Skeletal muscle cell (primary cell): ENCODE measurements at places on chromosomes 16 and 17.
A peak's percentile ranks its signal among the peaks of the same experiment; 100 is the strongest.

DNA sequence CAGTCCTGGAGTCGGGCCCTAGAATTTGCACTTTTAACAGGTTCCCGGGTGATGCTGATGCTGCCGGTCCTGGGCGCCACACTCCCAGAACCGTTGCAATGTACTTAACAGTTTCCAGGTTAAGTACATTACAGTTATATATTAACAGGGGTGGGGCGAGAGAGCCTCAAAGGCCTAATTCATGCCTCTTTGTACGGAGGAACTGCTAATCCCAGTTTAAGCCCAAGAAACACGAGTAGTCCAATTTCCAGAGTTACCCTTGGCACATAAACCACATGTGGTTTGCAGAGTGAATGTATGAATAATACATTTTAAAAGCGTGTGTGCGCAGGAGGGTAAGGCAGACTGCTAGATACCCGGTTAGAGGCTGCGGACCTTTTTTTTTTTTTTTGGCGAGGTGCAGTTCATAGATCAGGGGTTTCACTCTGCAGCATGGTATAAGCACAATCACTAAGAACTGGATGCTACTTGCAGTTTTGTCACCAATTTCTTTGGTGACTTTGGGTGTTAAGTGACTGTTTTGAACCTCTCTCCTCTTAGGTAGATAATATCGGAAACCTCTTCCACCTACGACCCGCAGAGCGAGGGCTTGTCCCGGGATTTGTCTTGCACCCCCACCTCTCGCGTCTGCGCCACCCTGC is 713 bp downstream of the COX11 start:
- DNase-seq: no peak

DNA sequence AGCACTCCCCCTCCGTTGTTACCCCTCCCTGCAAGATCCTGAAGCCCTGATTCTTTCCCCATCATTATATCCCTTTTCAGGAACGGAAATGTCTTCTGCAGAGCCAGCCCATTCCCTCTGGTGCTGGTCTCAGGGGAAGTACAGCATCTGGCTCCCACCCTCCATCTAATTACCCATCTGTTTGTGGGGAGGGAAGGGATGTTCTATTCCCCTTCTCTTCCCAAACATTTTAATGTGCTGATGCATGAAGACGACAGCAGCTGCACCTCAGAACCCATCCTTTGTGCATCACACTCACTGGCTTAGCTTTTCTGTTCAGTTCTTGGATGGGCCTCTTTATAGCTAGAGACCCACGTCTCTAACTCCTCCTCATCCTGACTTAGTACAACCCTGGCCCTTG is 367.2 kb downstream of the CDH13 start:
- no peak for DNase-seq

DNA sequence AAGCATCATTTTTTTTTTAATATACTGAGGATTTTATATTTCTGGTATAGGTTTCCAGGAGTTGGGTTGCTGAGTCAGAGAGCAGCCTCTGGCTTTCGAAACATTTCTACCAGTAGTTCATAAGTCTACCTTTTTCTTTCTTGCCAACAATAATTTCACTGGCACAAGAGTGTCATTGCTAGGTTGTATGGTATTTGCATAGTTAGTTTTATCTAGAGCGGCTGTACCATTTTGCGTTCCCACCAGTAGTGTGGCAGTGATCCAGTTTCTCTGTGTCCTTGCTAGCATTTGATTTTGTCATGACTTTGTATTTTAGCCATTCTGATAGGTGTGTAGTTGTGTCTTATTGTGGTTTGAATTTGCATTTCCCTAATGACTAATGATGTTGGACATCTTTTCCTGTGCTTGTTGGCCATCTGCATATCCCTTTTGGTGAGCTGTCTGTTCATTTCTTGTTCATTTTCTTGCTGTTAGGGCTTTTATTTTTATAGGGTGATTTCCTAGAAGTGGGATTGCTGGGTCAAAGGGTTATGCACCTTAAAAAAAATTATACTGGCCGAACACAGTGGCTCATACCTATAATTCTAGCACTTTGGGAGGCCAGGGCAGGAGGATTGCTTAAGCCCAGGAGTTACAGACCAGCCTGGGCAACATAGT is 39.9 kb downstream of the SNX29 start:
- no peak for DNase-seq

GRCh38 chr17:41773190-41773588 is 13.3 kb downstream of the JUP start:
- peak; percentile 51 for DNase-seq

- no peak for DNase-seq
Observed at GRCh38 chr16:49567950-49568349, 194.3 kb downstream of the C16orf78 start.

DNA sequence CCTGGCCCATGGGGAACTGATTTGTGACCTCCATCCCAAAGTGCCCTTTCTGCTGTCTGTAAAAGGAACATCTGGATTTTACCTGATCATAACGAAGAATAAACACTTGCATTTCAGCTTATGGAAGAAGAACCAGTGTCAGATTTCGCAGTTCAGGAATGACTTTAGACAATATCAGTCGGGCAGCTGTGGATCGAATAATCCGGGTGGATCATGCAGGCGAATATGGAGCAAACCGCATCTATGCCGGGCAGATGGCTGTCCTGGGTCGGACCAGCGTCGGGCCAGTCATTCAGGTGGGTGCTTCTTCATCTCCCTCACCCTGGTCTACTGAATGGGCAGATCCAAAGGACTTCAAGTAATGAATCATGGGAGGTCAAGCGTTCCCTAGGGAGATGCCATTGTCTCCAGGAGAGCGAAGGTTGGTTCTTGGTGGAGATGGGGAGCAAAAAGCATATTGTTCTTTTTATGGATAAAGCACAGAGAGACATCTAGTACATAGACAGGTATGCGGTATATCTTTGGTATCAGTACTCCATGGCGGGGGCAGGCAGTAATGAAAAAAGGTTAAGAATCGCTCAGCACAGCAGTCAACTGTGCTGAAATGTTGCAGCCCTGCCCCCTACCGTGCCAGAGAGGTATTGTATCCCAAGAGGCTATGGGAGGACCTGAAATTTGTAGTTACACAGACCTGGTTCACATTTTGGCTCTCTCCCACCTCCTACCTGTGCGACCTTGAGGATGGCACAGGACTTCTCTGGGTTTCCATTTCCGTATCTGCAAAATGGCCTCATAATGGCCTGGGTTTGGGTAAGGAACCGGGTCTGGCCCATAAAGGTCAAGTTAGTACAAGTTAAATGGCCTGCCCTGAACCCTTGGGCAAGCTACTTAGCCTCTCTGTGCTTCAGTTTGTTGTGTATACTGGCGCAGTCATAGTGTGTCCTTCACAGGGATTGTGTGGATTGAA is 4.7 kb downstream of the COQ7 start:
- DNase-seq: no peak

DNA sequence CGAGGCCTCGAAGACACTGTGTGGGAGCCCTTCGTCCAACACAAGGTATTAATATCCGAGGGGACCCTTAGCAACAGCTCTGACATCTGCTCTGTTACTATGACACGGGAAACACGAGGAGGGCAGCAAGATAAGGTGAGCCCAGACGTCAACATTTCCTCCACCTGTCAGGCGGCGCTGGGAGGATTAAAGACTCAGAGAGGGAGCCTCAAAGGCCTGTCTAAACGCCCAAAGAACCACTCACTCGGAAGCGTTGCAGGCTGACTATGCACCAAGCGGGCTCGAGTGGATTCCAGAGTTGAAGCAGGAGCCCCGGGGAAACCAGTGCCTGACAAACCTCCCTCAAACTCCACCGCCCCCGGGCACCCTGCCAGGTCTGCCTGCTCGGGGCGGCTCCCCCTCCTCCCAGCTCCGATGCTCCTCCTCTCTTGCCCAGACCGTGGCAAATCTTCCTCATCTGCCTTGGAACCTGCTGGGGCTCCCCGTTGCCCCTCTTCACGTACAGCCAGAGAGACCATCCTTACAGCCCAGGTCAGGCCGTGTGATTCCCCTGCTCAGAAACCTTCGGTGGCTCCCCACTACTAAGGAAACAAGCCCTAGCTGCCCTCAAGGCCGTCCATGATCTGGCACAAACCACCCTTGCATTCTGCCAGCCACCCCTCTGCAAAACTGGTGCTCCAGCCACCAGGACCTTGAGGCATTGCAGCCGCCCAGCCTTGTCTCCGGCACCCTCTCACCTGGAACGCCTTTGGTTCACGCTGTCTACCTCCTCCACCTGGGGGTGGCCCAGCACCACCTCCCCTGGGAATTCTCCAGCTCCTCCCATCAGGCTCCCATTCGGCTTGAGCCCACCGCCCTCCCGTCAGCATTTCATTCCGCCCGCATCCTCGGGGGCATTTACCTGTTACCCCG is 16.2 kb downstream of the RPH3AL start:
- DNase-seq: no peak

GRCh38 chr16:630249-630814 is 453 bp upstream of the WFIKKN1 start:
- no peak for DNase-seq

DNA sequence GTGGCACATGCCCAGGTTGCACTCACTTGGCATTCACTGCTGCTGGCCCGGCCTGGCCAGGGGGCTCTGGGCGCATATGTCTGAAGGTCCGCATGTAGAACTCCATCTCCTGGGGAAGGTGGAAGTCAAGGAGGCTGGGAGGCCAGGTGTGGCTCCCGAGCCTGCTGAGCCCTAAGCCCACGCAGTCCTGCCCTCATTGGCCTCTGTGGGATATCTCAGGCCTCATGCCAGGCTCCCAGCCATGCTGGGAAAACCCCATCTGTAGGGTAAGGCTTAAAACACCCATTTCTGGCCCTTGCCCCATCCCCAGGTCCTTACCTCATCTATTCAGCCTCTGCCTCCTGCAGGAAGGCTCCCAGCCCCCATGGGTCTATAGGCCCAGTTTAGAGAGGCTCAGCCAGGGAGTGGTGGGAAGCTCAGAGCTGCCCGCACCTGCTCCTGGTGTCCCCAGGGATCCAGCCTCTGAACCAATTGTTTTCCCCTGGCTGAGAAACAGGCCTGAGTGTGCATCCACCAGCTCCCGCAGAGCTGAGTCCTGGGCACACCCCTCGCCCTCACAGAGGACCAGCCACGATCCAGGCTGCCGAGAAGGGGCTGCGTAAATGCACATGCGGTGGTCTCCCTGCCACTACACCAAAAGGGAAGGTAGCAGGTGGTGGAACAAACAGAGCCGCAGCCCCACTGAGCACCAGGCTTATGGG is 2.3 kb upstream of the TPPP3 start:
- DNase-seq: no peak

GRCh38 chr17:18324140-18325050 is 9.3 kb downstream of the SMCR8 start:
- DNase-seq: no peak

- peak; percentile 25 for DNase-seq
Observed at GRCh38 chr16:2467528-2468232, 3.4 kb upstream of the NTN3 start.

DNA sequence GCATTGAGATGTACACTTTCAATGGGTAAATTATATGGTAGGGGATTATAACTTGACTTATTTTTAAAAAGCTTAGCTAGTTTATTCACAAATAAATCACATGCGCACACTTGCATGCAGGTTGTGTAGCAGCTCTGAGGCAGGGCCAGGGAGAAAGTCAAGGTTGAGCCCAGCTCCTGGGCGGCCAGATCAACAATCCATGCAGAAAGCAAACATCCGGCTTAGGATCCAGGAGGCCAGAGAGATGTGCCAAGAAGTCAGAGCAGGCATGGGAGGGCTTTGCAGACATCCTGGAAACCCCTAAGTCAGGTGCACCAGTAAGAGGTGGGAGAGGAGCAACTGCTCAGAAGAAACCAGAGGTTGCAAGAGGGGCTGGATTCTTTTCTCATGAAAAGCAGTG is 186.5 kb downstream of the AXIN2 start:
- DNase-seq: no peak

- no peak for DNase-seq
Observed at GRCh38 chr16:55875273-55875672, at the start of gene CES5A. CES5A (minus strand) TSS chr16:55875373; CDS start chr16:55875221, 152 bp downstream.

DNA sequence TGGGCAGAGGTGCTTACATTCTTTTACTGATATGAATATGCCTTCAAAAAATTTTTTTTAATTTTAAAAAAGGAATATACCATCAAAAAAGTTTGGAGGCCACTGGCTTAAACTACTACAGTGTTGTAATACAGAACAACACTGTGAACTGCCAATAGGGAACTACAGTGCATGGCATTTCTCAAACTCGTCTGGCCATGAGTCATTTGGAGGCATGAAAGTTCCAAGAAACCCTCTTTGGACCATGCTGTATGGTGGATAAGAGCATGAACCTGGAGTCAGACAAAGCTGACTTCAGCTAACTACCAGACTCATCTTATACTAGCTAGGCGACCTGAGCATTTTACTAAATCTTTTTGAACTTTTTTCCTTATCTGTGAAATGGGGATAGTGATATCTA is 9.2 kb upstream of the NF1 start:
- peak; percentile 53 for DNase-seq

GRCh38 chr16:14128097-14128496 is 57.0 kb downstream of the MRTFB start:
- DNase-seq: no peak

DNA sequence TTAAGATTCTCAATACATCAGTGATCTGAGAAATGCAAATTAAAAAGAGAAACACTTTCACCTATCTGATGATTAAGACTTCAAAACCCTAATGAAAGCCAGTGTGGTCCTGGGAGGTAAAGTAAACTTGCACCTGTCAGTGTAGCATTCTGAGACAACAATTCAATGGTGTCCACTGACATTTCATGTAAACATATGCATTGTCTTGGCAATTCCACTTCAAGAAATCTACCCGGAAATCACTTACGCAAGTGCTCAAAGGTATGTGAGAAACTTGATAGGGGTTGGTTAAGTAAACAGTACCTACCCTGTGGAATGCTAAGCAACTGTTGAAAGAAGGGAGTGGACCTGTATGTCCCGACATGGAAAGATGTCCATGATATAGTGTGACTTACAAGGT is 2.1 kb downstream of the ST6GALNAC1 start:
- no peak for DNase-seq

DNA sequence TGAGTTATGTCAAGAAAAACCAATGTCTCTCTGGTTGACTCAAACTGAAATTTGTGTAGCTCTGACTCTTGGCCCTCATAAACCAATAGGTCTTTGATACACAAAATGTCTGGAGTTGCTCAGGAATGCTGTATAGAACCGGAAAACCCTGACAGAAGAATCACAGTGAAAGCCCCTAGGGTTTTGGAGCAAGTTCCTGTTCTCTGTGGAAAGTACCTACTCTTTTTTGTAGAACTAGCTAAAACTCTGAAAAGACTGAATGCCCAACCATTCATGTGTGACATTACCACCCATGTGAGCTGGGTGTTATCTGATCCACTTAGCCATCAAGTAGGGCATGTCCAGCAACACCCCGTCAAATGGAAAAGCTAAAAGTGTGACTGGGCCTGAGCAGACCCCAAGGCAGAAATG is 28.8 kb downstream of the CCL4 start:
- no peak for DNase-seq

GRCh38 chr17:80732268-80732667 is 187.6 kb downstream of the RPTOR start:
- DNase-seq: no peak

DNA sequence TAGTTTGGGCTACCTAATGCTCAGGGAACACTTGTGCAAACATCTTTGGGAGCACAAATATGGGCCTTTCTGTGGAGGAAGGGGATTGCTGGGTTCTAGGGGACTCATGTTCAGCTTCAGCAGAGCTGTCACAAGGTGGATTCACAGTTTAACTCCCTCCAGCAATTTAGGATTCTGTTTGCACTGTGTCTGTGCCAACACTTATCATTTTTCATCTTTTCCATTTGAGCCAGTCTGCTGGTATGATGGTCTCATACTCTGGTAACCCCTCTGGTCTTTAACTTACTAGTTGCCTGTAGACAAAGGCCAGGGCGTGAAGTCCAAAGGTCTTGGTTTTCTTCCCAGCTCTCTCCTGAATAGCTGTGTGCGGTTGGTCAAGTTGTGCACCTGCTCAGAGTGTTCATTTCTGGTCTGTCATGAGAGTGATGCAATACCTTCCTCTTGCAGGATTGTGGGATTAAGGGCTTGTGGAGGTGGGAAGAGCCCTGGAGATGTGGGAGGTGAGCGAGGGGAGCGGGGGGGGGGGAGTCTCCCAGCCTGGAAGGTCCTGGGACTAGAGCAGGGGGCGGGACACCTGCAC is 152.6 kb downstream of the CMIP start:
- DNase-seq: no peak
